ENCODE measurements at places on chromosomes 12 and 14. TPM values are rescaled to one million over a fixed set of nuclear protein-coding genes. Genes with fewer than 3 reads are reported as not detected.

DNA sequence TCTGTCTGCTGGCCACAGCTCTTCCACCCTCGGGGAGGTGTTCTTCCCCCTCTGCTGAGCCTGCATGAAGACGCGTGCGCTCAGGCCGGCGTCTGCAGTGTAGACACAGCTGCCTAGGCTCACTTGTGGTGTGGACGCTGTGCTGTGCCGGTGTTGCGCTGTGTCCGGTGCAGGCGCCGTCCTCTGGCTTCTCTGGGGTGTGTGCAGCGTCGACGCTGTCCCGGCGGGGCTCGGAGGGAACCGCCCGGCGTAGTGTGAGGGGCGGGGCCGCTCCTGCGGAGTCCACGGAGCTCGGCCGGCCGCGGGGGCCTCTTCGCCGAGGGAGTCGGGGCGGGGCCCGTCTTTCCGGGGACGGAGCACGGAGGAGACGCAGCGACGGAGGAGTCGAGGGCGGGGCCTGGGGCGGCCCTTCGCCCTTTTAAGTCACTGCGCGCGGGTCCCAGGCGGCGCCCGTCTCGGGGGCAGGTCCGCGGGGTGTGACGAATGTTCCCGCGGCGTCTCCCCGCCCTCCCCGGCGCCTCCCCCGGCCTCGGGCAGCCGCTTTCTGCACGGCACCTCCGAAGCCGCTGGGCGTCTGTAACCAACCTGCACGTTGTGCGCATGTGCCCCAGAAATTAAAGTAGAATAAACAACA lies 45.2 kb downstream of the NOC4L start:
- DNase-seq, result no peak

The IL22 gene
- polyA plus RNA-seq, result not detected

The GATC gene
- polyA plus RNA-seq, result 33.7 TPM

- DNase-seq, result peak; percentile 49
Measured at GRCh38 chr12:89544681-89545184, 18.9 kb upstream of the POC1B start.

- no peak for DNase-seq
Measured at GRCh38 chr14:53409969-53410368, 256.8 kb upstream of the DDHD1 start.

GRCh38 chr12:30908076-30908721 lies 18.3 kb upstream of the TSPAN11 start:
- DNase-seq, result no peak

- DNase-seq, result no peak
Measured at GRCh38 chr12:57483466-57483865, 3.8 kb upstream of the ARHGAP9 start.

- DNase-seq, result no peak
Measured at GRCh38 chr14:100285021-100285912, 21.0 kb downstream of the SLC25A29 start.

The TGM1 gene
- 4.5 TPM for polyA plus RNA-seq

The CMA1 gene
- 0.94 TPM for polyA plus RNA-seq

- no peak for DNase-seq
Measured at GRCh38 chr12:13937735-13938134, 43.7 kb downstream of the GRIN2B start.

DNA sequence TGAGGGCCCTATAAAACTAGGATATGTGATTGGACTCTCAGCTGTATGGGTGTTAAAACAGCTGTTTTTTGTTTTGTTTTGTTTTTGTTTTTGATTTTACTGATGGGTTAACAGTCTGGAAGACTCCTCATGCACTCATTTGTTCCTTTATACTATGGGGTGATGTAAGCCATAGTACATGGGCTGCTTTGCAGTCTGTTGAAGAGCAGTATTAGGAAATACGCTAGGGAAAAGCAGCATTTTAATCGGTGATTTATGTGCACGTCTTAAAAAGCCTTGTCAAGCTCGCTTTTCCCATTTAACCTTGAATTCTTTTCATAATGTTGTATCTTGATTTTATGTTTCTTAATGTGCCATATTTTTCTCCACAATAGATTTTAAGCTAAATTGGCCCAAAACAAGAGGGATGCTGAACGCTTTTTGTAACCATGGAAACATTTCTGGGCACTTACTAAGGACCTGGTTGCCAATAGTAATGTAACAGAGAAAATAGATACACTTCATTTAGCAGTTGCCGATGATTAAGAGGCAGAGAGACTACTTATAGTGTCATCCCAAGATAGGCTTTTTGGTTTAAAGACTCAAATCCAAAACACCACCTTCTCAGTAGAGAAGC lies 244.0 kb downstream of the SNAPC1 start:
- DNase-seq, result no peak

- peak; percentile 31 for DNase-seq
Measured at GRCh38 chr12:67193704-67194103, 75.5 kb upstream of the CAND1 start.

DNA sequence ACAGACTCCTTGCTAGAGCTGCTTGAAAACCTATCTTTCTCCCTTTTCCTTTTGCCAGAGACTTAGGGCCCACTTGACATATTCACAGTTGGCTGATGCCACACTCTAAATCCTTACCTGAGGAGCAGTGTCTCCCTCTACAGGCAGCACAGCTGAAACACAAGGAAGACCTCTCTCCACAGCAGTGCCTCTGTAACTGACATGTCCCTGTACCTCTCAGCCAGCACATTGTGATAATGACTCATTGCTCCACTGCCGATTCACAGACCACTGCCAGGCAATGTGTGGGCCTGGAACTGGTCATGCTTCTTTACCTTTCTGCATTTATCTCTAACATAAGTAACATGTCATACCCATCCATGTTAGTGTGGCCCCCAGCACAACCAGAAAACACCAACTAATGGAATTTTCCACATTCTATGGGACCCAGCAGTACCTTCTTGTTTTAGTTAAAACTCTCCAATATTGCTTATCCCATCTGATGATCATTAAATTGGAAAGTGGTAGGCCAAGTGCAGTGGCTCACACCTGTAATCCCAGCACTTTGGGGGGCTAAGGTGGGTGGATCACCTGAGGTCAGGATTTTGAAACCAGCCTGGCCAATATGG lies 56.5 kb downstream of the GTF2A1 start:
- DNase-seq, result no peak

DNA sequence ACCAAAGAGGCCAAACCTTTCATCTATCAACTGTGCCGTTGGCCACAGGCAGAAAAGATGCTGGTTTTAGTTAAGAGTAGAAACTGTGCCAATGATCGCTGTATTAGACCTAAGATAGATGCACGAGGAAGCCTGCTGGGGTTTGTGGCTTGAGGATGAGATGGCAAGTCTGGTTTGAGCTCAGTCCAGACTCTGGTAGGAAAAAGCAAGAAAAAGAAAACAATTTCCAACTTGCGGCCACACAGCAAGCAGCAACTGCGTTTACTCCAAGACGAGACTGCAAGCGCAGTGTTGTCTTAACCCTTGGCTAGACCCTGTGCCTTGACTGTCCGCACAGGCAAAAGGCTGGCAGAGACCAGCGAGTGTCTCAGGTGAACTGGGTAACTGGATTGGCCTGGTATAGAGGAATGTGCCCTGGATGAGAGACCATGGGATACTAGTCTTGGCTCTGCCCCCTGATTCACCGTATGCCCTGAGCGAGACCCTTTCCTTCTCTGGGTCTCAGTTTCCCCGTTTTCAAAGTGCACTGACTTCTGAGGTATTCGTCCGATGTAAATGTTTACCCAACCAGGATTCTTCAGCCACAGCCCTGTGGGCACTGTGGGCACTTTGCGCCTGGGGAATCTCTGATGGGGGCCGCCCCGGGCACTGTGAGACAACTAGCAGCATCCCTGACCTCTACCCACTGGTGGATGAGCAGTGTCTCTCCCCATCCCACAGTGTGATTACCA lies 113.4 kb downstream of the DICER1 start:
- DNase-seq, result no peak

GRCh38 chr12:91604897-91605296 lies 422.3 kb upstream of the DCN start:
- DNase-seq, result no peak

- no peak for DNase-seq
Measured at GRCh38 chr14:23345987-23346692, 6.5 kb downstream of the SLC22A17 start.

The ACSS3 gene
- 21.6 TPM for polyA plus RNA-seq

The KLRB1 gene
- polyA plus RNA-seq, result 5.8 TPM

The IFT81 gene
- 58.7 TPM for polyA plus RNA-seq

The SERPINA9 gene
- not detected for polyA plus RNA-seq

- no peak for DNase-seq
Measured at GRCh38 chr12:95318071-95318545, 100.5 kb downstream of the VEZT start.

GRCh38 chr12:124395986-124396385 lies 101.1 kb downstream of the RFLNA start:
- DNase-seq, result no peak

DNA sequence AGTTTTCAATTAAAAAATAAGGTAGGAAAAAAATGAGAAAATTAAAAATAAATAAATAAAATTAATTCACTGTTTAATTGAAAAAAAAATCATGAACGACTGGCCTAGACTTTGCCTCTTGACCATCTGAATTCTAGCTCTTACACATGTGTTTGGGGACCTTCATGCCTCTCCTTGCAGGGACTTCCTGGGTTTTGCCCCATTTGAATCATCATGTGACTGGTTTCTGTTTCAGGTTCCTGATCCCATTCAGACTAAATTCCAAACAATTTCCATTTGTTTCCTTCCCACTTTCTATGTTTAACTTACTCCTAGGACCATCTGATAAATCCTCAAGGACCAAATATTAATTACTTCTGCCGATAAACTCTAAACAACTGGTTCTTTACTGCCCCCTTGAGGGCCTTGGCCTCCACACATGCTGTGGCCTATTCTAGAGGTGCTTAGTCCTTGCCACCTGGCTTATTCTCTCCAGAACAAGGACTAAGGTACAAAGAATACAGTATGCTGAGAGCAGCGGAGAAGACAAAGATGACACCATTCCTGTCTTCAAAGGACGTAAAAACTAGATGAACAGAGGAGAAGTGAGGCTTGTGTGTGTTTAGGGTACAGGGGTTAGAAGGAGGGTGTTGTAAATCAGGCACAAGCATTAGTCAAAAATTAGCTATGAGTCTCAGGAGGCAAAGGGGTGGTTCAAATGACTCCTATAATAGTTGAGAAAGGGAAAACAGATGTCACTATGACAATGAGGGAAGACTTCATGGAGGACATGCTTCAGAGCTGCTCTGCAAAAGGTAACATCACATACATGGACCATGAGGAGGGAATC lies 125.8 kb upstream of the AVPR1A start:
- no peak for DNase-seq

GRCh38 chr12:6534695-6534944 lies 303 bp downstream of the GAPDH start:
- no peak for DNase-seq

DNA sequence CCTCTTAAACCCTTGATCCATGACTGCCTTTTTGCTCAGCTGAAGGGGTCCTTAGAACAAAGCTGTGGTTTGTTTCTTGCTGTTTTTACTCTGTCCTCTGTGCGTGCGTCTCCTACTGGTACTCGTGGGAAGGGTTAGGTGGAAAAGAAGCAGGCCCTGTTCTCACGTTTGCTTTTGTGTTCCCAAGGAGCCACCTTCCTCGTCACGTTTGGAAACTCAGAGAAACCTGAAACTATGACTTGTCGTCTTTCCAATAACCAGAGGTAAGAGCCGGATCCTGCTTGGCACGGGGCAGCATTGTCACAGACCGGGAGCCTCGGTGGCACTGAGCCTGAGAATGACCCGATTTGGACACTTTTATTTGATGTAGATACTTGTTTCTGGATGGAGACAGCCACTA lies 13.1 kb downstream of the ZFYVE21 start:
- DNase-seq, result no peak

The HCAR3 gene
- polyA plus RNA-seq, result 0.56 TPM

- no peak for DNase-seq
Measured at GRCh38 chr14:59213368-59214315, 25.2 kb downstream of the DAAM1 start.

The FAM186B gene
- polyA plus RNA-seq, result 0.47 TPM

- DNase-seq, result no peak
Measured at GRCh38 chr12:64042911-64043310, 179.2 kb downstream of the KICS2 start.

DNA sequence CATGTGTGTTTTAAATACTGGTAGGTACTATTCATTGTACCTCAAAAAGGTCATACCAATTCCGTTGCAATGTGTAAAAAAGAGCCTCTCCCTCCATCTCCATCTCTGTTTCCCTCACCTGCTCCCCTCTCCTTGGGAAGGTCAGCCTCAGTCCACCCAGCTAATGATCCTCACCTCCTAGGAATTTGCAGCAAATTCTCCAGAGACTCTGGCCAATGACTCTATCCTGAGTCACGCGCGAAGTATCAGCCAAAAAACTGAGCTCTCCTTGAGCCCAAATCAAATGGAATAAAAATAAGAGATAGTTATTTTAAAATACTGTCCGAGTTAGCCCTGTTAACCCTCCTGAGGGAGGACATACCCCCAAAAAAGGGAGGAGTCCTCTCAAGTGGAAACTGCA lies 148.4 kb downstream of the DPF3 start:
- no peak for DNase-seq

The TSPAN11 gene
- polyA plus RNA-seq, result 6.0 TPM

The TAS2R19 gene
- polyA plus RNA-seq, result 1.8 TPM

GRCh38 chr12:95200128-95200894 lies 17.0 kb downstream of the FGD6 start:
- DNase-seq, result no peak

DNA sequence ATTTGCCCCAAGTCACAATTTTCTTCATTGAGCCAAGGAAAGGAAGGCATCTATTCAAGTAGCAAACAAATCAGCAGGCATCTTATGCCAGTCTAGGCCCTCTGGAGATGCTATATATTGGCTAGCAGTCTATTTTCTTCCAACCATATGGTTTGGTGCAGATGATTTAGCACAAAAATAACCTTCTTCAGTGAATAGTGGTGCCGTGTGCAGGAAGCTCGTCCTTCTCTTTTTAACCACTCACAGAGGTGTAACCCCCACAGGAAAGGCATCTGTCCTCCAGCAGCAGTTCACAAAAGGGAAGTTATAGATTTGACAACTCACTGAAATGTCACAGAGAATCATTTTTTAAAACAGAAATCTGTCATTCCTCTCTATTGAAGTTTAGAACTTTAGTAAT lies 445.7 kb upstream of the SYT1 start:
- no peak for DNase-seq

The TAS2R31 gene
- polyA plus RNA-seq, result 2.0 TPM

- peak; percentile 70 for DNase-seq
Measured at GRCh38 chr14:103130965-103131364, 7.7 kb downstream of the TNFAIP2 start.

DNA sequence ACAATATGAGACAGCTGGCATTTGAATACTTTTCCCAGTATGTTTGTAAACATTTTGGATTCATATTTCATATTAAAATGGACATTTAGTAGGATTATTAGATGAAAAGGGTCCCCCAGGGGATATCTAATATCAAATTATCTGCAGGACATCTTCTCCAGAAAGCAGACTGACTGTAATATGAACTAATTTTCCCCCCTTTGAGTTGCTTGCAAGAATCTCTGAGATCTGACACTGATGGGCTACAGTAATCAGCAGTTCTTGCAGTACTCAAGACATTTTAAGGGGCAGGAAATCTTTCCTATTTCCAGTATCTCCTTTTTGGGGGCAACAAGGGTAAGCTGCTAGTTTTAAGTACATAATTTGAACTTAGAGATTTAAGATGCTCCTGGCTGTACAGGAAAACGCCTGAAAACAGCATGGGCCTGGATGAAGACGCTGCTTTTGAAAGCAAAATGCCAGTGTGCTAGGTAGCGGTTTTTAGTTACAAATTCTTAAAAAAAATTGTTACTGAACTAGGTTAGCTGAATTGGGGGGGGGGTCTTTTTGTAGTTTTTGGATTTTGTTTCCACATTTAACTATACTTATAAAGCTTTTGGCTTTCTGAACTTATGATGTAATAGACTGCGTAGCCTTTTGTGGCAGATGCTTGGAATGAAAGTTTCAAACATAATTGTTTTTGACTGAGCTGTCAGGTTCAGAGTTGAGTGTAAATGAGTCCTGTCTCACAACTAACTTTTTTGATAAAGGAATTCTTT lies 2.2 kb downstream of the FRMD6 start:
- no peak for DNase-seq

The KRT7 gene
- 110 TPM for polyA plus RNA-seq

Measured in left renal cortex interstitium (tissue), 4 donors.